ENCODE measurements at places on chromosomes 2 and 18. TPM values are rescaled to one million over a fixed set of nuclear protein-coding genes. Genes with fewer than 3 reads are reported as not detected.

- DNase-seq = peak; percentile 64
These were observed 2113.3 kb upstream of the PIK3C3 start for GRCh38 chr18:39841482-39842365.

KCNG2 gene
- 0.14 TPM for polyA plus RNA-seq

GRCh38 chr18:67359873-67360838, 156.4 kb downstream of the DSEL start:
- DNase-seq = no peak

- DNase-seq = no peak
These were observed 81.9 kb downstream of the LONRF2 start for GRCh38 chr2:100240386-100240785.

FOXD4L1 gene
- 0.40 TPM for polyA plus RNA-seq

Measured in right renal pelvis (tissue), 4 donors.